Esophagus muscularis mucosa (tissue), 4 donors: ENCODE measurements at places on chromosomes 12 and 14. TPM values are rescaled to one million over a fixed set of nuclear protein-coding genes. Genes with fewer than 3 reads are reported as not detected.
A peak's percentile ranks its signal among the peaks of the same experiment; 100 is the strongest.

DNA sequence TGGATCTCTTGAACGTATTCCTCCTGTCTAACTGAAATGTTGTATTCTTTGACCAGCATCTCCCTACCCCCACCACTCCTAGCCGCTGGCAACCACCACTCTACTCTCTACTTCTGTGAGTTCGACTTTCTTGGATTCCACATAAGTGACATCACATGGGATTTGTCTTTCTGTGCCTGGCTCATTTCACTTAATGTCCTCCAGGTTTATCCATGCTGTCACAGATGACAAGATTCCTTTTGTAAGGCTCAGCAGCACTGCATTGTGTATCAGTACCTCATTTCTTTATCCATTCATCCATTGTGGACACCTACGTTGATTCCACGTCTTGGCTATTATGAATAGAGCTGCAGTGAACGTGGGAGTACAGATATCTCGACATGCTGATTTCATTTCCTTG lies 10.5 kb downstream of the PRKAB1 start:
- DNase-seq = no peak

DNA sequence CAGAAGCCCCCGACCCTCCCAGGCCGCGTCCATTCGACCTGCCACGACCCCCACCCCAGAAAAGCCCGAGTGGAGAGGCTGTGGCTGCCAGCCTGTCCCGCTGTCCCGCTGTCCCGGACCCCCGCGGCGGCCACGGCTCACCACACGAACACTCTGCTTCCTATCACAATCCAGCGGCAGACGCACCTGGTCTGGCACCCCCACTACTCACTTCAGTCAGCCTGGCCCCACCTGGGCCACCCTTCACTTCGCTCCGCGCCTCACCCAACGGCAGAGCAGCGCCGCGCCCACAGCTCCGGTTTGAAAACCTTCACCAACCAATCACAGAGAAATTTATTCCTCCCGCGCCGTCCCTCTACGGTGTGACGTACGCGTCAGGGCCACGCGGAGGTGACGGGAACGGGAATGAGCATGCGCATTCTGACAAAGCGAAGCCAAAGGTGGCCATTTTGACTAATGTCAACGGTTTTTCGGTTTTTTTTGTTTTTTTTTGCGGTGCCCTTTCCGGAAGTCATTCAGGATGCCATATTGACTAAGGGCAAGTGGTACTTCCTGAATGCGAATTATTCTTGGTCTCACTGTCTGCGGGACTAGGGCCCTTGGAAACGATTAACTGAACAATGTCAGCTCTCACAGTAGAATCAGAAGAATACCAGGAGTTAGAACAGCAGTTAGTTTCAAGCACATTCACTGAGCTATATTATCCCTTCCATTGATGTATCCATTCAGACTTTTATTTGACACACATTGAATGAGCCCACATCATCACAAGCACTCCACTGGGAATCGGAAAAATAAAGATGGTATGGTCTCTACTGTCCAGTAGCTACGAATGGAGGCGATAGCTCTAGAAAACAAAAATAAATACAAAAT lies at the start of gene RACGAP1:
RACGAP1 (minus strand) TSS at position 308 of the 873 bp plus-strand sequence. CDS start 8,779 bp downstream, outside the sequence.
- peak; percentile 98 for DNase-seq

DNA sequence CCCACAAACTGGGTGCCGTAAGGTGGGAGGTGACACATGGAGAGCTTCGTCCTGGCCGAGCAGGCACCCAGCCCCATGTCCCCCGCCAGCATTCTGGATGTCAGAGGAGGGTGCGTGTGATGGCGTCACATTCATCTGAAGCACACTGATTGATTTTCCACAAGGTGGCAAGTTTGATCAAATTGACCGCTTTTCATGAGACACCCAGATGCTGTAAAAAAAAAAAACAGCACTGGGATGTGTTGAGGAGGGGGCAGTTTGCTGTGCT lies 24.2 kb downstream of the SLC25A29 start:
- no peak for DNase-seq

DNA sequence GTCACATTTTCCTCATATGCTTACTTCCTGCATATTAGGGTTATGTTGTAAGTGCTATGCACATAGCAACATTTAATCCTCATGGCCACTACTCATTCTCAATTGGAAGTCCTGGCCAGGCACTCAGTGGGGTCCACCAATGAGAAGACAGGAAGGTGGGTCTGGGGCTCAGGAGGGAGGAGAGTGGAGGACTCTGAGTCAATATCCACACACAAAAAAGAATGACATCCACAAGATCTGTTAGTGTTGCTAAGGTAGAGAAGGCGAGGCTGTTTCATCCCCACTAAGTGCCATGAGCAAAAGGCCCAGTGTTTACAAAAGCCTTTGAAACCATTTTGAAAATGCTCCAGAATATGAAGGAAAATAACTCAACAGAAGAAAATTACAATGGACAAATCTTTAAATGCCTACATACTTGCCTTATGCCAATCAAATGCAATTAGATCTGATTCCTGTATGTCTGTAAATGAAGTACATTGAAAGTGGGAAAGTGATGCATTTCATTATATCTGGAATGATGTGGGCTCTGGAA lies 53.9 kb downstream of the EID3 start:
- peak; percentile 68 for DNase-seq

- no peak for DNase-seq
These were observed 28.3 kb downstream of the C12orf75 start for GRCh38 chr12:105358789-105359188.

GRCh38 chr12:104475271-104475670 lies 18.5 kb downstream of the CHST11 start:
- no peak for DNase-seq

DNA sequence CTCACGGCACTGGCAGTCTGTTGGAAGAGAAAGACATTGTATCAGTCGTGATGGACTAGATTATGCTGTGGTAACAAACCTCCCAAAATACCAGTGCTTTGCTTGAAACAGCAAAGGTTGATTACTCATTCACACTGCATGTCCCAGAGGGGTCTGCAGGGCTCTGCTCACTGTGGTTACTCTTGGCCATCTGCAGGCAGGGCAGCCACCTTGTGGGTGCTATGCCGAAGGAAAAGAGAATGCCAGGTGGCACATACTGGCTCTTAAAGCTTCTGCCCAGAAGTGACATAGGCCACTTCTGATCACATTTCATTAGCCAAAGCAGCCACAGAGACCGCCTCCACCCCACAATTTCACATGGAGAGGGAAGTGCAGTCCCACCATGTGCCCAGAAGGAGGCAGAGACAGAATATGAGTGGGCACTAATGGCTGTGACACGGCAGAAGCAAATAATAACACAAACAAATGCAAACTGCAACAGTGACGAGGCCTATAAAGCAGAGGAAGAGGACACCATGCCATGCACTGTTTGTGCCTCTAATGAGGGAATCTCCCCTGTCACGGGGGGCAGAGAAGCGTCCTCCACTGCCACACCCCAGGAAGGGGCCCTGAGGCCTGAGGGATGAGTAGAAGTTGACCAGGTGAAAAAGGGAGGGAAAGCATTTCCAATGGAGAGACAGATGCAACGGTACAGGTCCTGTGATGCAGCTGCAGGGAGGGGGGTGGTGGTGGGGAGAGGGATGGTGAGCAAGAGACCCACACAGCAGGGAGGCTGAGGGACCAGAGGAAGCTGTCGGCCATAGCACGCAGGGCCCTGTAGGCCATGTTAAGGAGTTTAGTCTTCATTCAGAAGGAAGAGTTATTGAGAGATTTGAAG lies 51.7 kb upstream of the KICS2 start:
- no peak for DNase-seq

DNA sequence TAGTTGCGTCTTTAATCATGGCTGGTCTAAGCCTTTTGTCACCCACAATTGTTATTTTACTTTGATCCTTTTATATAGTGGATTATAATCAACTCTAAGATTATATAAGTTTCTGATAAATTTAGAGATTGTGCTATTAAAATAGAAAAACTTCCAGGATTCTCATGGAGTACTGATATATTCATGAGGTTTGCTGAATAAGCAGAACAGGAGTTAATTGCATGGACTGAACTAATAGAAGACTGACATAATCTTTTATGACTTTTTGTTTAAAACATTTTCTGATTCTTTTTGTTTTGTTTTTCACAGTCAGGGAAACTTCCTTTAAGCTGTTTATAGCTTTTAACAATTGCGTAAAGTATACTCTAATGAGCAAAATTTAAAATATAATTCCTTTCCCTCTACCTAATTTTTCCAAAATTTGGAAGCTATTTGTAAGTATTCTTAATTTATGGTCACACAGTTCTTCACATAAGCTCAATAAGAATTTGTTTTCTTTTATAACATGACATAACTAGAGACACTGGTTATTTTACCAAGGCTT lies 129.9 kb upstream of the TMEM260 start:
- DNase-seq = no peak

DNA sequence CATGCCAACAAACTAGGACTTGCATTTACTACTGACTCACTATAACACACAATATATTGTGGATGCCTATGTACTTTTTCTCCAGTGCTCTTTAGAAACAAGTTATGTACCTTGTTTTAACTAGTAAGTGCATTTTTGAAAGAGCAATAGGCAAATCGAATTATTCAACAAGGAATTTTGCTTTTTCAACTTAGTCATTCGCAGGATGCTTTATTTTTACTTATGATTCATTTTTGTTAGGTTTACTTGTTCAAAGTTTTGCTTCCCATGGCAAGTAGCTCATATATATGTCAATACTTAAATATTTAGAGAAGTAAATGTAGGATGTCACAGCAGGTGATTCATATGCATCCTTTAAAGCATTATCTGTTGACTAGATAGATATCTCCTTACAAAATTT lies 149.8 kb downstream of the PELI2 start:
- no peak for DNase-seq

DNA sequence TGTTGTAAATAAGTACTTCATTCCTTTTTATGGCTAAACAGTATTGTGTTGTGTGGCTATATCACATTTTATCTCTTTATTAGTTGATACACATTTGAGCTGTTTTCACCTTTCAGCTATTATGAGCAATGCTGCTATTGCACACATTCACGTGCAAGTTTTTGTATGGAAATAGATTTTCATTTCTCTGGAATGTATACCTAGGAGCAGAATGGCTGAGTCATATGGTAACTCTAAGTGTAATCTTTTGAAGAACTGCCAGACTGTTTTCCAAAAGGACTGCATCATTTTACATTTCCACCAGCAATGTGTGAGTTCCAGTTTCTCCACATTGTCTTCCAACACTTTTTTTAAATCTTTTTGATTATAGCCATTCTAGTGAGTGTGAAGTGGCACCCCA lies 134.0 kb downstream of the SRGAP1 start:
- DNase-seq = no peak

DNA sequence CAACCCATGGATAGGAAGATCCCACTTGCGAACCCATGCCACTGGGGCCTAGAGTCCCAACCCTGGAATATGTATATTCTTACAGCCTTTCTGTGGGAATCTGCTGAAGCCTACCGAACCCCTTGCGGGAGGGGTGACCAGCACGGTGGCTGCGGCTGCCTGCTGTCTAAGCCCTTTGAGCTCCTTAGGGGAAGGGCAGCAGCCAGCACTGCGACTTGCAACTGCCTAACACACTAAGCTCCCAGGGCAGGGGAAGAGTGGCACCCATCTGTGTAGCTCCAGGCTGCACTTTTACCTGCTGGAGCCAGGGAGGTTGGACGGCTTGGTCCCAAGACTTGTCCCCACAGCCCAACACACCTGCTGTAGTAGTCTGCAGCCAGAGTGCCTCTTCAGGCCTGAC lies 1968.7 kb upstream of the FLRT2 start:
- DNase-seq = no peak

DNA sequence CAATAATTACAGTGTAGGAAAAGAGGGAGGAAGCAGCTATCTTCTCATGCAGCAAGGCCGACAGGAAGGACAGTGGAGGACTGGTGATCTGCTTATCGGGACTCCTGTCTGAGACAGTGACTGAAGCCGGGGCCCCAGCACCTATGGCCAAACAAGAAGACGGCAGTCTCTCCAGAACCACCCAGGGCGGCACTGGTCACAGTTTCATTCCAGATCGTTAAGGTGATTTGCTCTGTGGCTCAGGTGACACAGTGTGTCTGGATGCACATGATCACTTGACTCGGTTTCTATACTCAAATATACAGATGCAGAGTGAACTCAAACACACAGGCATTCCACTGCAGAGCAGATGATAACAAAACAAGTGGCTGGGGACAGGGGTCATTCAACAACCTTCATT lies 52.1 kb upstream of the CORO1C start:
- DNase-seq = no peak

GRCh38 chr12:3000548-3001275 lies 41.5 kb downstream of the TEAD4 start:
- no peak for DNase-seq

GRCh38 chr14:26389646-26390508 lies 208.0 kb downstream of the NOVA1 start:
- DNase-seq = no peak

DNA sequence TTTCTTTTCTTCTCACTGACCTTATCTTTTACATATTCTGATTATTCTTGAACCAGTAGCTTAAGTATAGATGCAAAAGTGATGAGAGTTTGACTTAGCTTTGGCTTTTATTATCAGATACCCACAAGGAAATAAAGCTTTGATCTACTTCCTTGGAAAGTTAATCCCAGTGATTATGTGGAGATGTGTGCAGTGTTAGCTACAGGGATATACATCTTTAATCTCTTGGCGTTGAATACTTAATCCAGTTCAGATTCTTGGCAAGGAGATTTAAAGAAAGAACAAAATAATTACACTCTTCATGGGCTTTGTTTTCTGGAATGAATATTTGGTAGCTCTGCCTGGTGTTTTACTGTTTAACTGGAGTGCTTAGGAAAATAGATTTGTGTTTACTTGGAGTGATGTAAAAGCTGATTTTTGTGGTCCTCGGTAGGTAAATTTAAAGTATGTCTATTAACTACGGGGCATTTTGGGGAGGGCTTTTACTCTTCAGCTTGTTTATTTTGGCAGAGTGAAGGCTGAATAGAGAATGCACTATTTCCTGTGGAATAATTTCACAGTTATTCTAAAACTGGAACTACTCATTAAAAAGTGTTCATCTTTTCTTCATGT lies 150.1 kb upstream of the LRIG3 start:
- DNase-seq = no peak

DNA sequence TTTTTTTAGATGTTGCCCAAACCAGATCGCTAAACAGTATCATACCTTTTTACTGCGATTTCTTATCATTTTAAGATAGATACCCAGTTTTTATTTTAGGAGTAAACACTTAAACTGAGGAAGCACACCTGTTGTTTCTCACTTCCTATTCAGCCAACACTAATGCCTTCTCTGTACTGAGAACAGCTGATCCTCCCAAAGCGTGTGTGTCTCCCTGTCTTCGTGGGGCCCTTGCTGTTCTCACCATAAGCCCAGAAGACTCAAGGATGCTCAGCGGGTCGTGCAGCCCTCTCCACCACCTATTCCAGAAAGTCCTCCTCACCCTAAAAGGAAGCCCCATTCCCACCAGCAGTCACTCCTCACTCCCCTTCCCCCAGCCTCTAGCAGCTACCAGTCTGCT lies 14.8 kb downstream of the PPP2R5C start:
- DNase-seq = no peak

The PLBD1 gene
- 6.2 TPM for total RNA-seq

The GALNT9 gene
- 0.17 TPM for total RNA-seq

The ACOT4 gene
- total RNA-seq = 0.50 TPM

The WSCD2 gene
- 34.3 TPM for total RNA-seq

The RERG gene
- total RNA-seq = 11.0 TPM

The IQSEC3 gene
- 1.9 TPM for total RNA-seq

The KRT2 gene
- total RNA-seq = not detected

The IFNG-AS1 gene
- total RNA-seq = not detected

The KLRK1 gene
- total RNA-seq = 1.2 TPM
